ENCODE measurements at places on chromosomes 12 and 14.

DNA sequence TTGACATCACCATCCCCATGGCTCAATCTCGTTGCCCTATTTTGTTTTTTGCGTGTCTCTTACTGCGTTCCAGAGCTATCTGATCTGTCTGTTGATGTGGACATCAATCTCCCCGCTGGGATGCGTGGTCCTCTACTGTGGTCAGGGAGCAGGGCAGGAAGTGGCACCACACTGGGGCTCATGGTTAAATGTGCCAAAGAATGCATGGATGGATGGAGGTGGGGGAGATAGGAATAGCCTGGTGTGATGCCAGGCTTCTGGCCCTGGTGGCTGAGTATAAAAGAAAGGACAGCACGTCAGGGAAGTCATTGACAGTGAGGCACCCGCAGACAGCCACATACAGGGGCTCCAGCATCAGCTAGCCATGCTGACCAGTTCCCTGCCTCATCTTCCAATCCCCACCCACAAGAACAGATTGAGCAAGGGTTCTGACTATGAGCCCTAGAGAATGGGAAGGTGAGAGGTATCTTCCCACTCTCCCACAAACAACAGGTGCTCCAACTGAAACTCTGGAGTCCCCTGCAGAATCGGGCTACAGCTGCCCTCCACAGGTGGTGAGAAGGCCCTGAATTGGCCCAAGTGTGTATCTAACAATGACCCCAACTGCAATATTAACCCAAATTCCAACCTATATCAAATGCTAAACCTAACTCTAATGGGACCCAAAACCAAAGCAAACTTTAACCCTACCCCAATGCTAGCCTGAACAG, 2.7 kb upstream of the BEGAIN start:
- peak; percentile 46 for DNase-seq

DNA sequence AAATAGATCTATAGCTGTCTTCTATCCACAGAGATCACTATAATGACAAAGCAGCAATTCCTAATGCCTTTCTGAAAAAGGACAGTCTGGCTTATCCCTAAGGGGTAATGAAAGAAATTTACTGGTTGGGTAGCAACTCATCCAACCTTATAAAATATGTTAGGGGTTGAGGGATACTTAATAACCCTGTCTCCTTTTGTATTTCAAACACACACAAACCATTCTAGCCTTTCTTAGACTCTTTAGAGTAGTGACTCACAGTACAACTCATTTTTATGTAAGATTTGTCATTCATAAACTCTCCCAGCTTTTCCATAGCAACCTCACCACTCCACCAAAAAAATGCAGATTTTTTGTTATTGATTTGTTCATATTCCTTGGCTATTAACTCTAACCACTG, 167.9 kb downstream of the FSCB start:
- DNase-seq: no peak

- no peak for DNase-seq
Observed at GRCh38 chr12:103745962-103746361, 95.1 kb downstream of the NT5DC3 start.

GRCh38 chr14:101121508-101122139, 218.1 kb upstream of the RTL1 start:
- DNase-seq: no peak

DNA sequence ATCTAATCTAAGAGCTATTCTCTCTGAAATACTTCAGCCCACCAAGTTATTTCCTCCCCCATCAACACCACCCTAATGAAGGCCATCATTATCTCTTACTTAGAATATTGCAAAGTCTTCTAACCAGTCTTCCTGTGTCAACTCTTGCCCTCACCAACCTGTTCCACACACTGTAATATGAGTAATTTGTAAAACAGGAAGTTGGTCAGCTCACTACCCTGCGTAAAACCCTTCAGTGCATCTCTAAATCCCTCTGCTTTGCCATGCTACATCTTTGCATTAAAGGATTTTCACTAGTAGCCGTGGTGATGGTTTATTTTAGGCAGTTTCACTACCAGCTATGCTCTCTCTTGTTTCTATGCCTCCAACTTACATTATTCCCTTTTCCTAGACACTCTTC, 70.0 kb downstream of the KIF21A start:
- DNase-seq: no peak

DNA sequence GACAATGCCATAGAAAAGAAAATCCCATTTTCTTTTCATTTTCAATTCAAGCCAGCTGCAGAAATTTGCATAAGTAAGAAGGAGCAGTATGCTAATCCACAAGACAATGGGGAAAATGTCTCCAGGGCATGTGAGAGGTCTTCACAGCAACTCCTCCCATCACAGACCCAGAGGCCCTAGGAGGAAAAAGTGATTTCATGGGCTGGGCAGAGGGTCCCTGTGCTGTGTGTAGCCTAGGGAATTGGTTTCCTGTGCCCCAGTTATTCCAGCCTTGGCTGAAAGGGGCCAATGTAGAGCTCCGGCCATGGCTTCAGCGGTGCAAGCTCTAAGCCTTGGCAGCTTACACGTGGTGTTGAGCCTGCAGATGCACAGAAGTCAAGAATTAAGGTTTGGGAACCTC, 211.4 kb downstream of the CCDC59 start:
- no peak for DNase-seq

Measured in RWPE2 (cell line).